ENCODE measurements at places on chromosomes 4 and X.

DNA sequence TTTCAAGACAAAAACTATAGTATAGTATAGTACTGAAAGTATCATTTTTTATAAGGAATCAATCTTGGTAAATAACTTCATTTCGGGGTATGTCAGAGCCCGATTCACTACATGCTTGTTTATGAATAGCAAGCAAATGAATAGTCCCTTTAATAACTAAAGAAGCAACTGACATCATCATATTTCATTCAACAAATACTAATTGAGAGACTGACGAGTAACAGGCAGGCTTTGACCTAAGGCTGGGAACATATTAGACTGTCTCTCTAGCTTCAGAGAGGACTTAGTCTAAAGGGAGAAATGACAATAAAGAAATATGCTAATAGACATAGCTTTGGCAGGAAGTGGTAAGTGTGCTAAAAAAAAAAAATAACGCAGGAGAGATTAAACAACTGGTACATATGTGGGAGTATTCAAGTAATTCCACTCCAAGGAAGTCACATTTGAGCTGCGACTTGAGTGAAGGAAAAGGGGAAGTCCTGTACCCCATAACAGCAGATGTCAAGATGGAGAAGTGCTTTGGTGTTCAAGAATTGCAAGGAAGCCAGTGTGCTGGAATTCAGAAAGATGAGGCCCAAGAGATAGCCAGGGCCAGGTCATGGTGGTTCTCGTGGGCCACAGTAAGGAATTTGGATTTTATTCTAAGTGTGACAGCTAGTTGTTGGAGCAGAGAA is 284.9 kb downstream of the FBXO8 start:
- no peak for DNase-seq

GRCh38 chr4:66489370-66489769 is 819.1 kb upstream of the EPHA5 start:
- DNase-seq, result no peak

DNA sequence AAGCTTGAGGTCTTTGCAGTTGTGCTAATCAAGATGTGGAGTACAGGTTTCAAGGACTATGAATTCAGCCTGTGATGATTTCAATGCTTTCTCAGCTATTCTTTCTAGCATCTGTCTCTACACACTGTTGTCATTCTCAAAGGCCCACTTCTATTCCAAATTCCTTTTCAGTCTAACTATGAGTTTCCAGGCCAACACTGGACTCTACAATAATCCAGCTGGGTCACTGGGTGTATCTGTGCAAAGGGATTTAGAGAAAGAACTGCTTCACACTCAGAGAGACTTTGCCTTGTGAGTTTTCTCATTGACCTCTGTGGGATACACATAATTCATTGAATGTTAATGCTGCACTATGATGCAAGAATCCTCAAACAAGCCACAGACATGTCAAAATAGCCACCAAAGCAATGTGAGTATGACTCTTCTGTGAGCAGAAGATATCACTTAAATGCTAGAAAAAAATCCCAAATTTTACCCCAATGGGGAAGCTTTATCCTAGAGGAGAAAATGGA is 171.8 kb upstream of the CLNK start:
- no peak for DNase-seq

- no peak for DNase-seq
These were observed 73.3 kb downstream of the LIMCH1 start for GRCh38 chr4:41611124-41611838.

DNA sequence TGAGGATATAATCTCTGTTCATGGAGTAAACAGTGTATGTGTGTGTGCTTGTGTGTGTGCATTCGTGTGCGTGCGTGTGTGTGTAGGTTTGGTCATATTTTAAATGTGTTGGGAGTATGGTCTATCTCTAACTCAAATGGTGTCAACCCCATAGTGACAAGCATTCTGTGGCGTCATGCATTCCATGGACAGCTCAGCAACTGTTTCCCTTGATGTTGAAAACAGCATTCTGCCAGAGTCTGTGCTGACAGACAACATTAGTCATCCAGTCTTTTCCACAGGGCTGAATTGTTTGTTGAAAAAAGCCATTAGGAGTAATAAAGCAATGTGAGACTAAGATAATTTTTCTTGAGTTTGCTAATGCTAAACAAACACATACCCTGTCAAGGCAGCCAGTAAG is 706.6 kb downstream of the PCDH19 start:
- no peak for DNase-seq

GRCh38 chrX:126670258-126670657 is 117.6 kb upstream of the DCAF12L1 start:
- no peak for DNase-seq

DNA sequence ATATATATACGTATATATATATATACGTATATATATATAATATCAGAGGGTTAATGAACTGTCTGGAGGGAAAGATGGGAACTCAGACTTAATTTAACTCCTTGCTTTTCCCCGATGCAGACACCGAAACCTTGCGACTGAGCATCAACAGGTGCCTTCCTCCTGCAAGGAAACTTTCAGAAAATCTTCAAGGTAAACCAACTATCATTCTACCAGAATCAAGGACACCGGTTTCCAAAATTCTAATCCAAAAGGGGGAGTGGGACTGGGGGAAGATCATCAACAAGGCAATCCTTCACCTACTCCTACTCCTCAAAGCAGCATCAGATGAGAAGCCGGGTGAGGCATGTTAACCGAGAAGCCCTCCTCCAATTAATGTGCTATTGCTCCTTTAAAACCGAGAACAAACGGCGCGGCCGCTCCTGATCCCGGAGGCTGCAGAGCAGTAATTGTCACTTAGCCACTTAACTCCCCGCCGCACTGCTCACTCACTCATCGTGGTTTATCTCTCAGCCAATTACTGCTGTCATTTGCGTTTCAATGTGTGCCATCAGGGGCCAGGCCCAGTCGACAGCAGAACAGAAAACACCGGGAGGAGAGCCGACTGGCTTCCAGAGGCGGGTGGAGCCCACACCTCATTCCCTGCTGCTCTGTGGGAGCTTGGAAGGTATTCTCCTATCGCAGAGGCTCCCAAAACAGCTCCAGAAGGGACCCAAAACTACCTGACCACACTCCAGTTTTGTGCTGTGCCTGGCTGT is 61.7 kb downstream of the MAML3 start:
- no peak for DNase-seq

- no peak for DNase-seq
These were observed 237.8 kb upstream of the PGRMC2 start for GRCh38 chr4:128525387-128525786.

GRCh38 chr4:79695848-79696247 is 287.8 kb upstream of the GK2 start:
- DNase-seq, result no peak

DNA sequence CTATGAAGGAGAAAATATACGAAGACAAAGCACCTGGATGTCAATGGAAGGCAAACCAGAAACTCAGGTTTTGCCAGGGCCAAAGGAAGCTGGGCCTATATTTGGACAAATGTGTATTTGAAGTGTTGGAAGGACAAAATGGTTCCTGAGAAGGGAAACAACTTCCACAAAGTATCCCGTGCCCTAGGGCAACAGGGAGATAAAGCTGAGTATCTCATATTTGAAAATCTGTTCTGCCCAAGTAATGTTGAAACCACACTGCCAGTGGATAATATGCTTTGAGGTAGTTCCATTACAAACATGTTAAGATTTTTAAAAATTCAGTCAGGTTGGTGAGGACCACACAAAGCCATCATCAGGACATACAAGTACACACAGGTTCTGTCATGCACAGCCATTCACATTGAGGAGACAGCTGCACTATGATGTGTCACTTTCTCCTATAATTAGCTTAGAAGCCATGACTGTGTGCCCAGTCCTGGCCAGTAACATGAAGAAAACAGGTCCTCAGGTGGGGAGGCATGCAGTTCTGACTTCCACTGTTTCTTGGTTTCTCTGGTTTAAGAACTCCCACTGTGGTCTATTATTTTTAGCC is 116.4 kb downstream of the PWWP3B start:
- no peak for DNase-seq

GRCh38 chrX:17056868-17057608 is 110.6 kb downstream of the REPS2 start:
- no peak for DNase-seq

DNA sequence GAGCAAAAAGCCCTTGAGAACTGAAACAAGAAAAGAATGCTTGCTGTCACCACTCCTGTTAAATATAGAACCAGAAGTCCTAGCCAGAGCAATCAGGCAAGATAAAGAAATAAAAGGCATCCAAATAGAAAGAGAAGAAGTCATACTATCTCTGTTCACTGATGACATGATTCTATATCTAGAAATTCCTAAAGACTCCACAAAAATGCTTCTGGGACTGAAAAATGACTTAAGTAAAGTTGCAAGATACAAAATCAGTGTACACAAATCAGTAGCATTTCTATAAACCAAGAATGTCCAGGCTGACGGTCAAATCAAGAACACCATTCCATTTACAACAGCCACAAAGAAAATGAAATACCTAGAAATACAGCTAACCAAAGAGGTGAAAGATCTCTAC is 552.7 kb upstream of the SLIT2 start:
- no peak for DNase-seq

DNA sequence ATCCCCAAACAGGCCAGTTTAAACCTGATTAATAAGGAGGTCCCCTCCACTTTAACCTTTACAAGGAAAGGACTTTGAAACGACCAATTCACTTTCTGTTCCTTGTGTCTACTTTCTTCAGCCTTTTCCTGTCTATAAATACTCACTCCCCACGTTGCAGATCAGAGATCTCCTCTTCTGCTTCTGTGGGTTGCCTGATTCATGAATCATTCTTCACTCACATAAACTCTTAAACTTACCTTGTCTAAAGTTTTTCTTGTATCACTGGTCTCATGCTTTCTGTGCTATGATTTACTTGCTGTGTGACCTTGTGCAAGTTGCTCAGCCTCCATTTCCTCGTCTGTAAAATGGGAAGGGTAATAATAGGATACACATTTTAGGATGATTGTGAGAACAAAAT is 236.1 kb downstream of the QDPR start:
- no peak for DNase-seq
